Left ventricle myocardium superior (tissue), 1 donor: ENCODE measurements at places on chromosomes 6 and 20. TPM values are rescaled to one million over a fixed set of nuclear protein-coding genes. Genes with fewer than 3 reads are reported as not detected.

The SCUBE3 gene
- total RNA-seq: 3.5 TPM

The CLDN20 gene
- not detected for total RNA-seq

The EEF1E1 gene
- total RNA-seq: 11.0 TPM

The KIAA1755 gene
- total RNA-seq: 5.3 TPM

The SLC17A1 gene
- total RNA-seq: not detected

The CYP21A2 gene
- total RNA-seq: 0.52 TPM

The ITPR3 gene
- total RNA-seq: 6.1 TPM

The LAMA4 gene
- 50.6 TPM for total RNA-seq

The BEND6 gene
- 0.35 TPM for total RNA-seq

The GABRR1 gene
- total RNA-seq: not detected

The FOXF2 gene
- not detected for total RNA-seq

The TNF gene
- total RNA-seq: 0.35 TPM

The BANF2 gene
- total RNA-seq: not detected
